ENCODE measurements at places on chromosomes 6 and 20.

DNA sequence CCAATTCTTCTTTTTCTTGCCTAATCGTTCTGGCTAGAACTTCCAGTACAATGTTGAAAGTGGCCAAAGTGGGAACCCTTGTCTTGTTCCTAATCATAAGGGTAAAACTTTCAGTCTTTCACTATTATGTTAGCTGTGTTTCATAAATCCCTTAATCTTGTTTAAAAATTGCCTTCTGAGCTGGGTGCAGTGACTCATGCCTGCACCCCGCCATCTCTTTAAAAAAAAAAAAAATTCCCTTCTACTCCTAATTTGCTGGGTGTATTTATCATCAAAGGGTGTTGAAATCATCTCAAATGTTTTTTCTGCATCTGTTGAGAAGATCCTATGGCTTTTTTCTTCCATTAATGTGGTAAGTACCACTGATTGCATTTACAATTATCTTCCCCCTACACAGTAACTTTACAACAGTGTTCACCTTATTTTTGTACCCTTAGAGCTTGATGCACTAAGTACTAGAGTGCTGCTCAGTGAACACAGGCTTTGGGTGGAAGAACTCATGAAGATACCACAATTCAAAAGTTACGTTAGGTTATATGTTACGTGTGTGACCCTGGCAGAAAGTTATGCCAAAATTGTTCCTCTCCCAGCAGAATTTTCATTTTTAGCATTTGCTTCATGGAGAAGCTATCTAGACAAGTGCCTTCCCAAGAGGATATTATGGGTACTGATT, 9.7 kb downstream of the SNRPB start:
- no peak for DNase-seq

DNA sequence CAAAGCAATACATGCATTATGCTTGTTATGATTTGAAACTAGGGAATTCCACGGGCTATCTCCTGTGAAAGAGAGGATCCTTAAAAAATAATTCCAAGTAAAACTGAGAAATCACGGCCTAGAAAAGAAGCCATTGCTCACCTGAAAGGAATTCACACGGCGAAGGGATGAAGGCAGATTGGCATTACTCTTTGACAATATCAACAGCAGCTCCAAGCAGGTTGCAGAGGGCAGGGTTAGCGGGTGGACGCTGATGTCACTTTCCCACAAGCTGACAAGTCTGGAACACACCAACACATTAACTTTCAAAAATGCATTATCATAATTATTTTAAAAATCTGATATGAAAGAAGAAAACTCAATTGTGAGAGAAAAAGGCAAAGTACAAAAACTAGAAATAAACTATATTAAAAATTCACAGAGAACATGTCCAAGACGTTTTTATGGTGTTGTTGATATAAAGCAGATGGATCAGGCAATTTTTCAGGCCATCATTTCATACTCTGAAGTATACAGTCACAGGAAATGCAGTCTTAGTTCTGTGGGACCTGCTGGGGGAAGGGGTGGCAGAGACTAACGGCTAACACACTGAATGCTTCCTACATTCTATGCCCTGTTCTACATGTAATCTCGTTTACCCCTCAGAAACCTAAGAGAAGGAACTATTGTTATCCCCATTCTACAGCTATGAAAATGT, 108.3 kb downstream of the UBE3D start:
- DNase-seq, result no peak

DNA sequence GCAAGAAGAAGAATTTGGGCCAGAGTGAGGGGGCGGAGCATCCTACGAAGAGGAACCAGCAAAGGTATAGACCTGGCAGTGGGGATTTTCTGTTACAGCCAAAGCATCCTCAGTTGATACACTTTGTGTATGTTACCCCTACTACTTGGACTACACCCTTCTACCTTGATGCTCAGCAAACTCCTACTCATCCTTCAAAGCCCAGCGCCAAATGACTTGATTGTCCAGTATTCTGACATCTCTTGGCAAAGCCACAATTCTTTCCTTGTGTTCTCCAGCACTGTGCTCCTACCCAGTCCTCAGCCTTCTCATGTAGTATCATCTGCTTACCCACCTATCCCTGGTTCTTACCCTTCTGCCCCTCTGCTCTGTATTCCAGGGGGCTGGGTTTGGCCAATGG, 21.7 kb upstream of the CTNNBL1 start:
- no peak for DNase-seq

GRCh38 chr6:36113703-36114102, 16.6 kb upstream of the MAPK13 start:
- DNase-seq, result no peak

GRCh38 chr20:2946988-2947961, 74.0 kb downstream of the PTPRA start:
- no peak for DNase-seq

DNA sequence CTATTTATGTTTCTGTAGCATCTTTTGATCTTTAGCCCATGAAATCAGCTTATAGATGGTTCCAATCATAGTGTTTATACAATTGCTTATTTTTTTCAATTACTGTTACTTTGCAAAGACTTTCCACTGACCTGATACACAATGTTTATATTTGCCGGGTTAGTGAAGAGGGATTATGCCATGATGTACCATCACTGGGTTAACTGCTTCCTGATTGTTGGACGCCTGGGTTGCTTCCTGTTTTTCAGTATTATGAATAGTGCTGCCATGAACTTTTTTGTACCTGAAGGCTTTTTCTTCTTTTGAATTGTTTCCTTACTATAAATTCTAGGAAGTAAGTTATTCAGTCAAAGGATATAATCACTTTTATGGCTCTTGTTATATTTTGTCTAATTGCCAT, 6.9 kb downstream of the MANBAL start:
- DNase-seq, result no peak

- DNase-seq, result peak; percentile 74
These were observed 4.5 kb downstream of the FOXO3 start for GRCh38 chr6:108565091-108565766.

DNA sequence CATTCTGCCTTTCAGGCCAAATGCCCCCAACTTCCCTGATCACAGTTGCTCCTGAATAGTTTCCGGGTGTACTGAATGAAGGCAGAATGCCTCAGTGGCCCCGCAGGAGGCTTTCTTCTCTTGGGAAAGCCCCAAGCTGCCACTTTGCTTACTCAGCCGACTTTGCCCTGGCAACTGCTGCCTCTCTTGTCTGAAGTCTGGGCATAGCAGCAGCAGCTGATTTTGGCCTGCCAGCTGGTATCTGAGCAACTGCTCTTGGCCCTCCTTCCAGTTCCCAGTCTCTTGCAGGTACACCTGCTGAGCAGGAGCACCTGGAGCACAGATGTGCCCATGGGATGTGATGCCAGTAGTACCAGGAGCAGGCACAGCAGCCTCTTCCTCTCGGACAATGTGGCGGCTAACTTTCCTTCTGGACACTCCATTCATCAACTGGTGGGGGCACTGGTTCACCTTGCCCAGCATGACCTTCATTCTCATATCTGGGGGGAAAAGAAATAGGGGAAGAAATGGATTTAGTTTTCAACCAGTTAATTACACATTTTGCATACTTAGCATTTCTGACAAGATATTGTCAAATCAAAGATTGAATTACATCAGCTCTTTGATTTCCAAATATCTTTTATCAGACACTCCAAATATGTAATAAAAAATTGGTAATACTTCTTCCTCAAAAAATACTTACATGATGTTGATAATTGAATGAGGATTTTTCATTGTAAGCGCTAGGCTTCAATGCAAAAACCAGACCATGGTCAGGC, 468.2 kb downstream of the PKHD1 start:
- no peak for DNase-seq

GRCh38 chr20:48266571-48266970, 481.3 kb upstream of the SULF2 start:
- no peak for DNase-seq
